Stimulated activated CD8-positive, alpha-beta memory T cell treated with anti-CD3 and anti-CD28 coated beads, Interleukin-4, amount 100 ng/mL, for 24 hours (primary cell): ENCODE measurements at places on chromosomes 6 and 20.
A peak's percentile ranks its signal among the peaks of the same experiment; 100 is the strongest.

DNA sequence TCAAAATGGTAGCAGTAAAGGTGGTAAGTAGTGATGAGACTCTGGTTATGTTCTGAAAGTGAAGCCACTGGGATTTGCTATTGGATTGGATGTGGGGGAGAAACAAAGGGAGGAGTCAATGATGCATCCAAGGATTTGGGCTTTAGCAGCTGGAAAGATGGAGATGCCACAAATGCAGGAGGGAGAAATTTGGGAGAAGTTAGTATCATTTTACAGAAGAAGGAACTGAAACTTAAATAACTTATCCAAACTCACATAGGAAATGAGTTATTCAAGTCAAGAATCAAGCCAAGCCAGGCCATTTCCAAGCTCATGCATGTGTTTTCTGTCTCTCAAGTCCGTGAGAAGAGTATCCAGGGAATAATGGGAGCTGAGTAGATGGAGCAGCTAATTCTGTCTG is 155.1 kb upstream of the TNFAIP3 start:
- DNase-seq, result no peak

DNA sequence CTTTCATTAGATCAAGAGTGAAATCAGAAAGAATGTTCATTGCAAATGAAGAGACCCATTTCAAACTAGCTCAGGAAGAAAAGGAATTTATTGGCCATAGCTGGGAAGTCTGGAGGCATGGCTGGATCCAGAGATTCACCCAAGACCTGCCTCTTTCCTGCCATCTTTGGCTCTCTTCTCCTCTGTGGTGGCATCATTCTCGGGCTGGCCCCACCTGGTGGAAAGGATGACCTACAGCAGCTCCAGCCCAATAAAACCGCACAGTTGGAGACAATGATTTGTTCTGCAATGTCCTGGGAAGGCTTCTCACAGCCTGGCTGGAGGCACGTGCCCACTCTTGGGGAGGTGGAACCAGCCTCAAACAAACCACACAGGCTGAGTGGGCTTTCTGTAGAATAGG is 18.1 kb upstream of the FERMT1 start:
- DNase-seq, result no peak

GRCh38 chr6:52571099-52571755 is 5.6 kb downstream of the TRAM2 start:
- DNase-seq, result no peak

DNA sequence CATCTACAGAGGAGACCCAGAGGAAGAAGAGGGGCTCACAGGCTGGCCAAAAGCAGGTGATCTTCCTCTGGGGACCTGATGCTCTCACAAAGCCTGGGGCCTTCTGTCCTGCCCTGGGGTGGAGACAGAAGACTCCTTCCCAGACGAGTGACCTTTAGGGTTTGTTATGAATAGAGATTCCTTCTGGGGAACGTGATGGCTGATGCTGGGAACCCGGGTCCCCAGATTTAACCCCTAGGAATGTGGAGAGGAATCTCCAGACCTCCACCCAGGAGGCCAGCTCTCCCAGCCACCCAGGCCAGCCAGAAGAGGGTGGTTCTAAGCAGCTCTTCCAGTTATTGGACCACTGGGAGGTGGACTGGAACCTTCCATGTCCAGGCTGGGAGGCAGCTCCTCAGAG is 16.8 kb upstream of the CCN5 start:
- no peak for DNase-seq

- no peak for DNase-seq
Measured at GRCh38 chr6:109323241-109323640, 59.0 kb downstream of the CD164 start.

DNA sequence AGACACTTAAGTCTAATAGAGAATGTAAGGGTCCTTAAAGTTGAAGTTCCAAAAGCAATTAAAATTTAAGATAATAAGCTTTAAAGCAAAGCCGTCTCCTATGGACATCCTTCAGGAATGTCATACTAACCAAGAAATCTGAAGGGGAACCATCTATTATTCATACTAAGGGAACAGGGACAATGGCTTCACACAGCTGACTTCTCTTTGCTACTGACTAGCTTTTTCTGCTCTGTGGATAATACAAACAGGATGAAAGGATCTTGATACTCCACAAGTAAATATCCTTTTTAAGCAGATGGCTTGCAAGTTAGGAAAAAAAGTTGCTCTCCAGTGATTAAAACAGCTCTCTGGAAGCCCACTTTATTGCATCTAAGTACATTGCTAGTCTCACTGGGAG is 178.6 kb downstream of the BACH2 start:
- no peak for DNase-seq

DNA sequence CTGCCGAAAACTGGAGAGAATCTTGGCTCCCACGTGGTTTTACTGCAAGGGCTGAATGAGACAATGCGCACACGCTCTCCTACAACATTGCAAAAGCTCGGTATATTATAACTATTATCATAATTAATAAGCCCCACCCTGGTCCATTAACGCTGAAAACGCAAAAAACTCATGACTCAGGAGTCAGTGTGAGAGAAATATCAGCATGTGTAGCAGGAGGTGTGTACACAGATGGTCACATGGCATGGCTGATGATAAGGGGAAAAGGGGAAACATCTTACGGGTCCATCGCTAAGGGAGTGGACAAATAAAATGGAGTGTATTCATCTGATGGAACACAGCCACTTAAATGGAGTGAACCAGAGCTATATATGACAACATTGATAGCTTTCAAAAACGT is 29.2 kb downstream of the CDH22 start:
- no peak for DNase-seq

DNA sequence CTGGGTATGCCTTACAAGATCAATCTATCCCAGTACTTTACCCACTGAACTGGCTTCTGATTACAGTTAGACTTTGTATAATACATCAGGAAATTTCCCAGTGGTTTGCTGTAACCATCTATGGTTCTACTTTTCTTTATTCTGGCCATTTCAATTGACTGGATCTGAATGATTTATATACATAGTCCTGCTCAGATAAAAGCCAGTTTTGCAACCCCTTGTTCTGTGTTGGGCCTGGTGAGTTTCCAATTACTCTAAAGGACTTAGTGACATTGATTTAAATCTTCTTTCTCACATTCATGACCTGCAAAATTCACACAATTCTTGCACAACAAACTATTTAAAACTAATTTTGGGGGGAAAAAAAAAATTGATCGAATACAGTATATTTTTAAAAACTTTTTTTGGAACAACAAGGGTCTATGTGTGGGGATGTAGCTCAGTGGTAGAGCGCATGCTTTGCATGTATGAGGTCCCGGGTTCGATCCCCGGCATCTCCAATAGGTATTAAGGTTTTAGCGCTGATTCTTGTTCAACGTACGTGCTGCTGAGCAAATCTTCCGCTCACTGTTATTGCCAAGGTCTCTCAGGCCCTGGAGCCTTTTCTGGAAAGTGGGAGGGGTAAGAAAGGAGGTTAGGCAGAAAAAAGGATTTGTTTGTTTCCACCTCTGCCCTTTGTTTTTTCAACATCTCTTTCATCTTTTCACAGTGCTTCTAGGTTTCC is 117.5 kb downstream of the GPX5 start:
- peak; percentile 27 for DNase-seq

- DNase-seq, result no peak
Measured at GRCh38 chr6:103983011-103983410, 876.7 kb downstream of the HACE1 start.

- no peak for DNase-seq
Measured at GRCh38 chr6:21138336-21139069, 455.0 kb upstream of the SOX4 start.

DNA sequence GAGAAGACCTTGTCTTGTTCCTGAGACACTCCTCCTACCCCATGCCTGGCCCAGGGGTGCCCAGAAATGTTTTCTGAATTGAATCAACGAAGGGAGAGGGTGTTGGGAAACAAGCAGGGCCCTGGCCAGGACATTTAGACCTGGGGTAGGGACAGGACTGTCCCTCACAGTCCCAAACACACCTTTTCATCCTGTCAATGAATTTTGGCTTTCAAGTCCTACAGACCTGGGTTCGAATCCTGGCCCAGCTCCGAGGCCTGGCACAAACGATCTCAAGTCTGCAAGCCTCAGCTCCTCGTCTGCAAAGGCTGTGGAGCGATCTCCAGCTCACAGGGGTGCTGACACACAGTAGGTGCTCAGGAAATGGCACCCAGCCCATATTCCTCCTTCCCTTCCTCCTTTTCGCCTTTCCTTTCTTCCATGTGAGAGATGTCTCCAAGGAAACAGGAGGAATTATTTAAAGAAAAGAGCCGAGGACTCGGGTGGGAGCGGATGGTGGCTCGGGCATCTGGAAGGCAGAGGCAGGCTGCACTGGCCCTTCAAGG is 7.3 kb upstream of the DLGAP4 start:
- DNase-seq, result no peak

DNA sequence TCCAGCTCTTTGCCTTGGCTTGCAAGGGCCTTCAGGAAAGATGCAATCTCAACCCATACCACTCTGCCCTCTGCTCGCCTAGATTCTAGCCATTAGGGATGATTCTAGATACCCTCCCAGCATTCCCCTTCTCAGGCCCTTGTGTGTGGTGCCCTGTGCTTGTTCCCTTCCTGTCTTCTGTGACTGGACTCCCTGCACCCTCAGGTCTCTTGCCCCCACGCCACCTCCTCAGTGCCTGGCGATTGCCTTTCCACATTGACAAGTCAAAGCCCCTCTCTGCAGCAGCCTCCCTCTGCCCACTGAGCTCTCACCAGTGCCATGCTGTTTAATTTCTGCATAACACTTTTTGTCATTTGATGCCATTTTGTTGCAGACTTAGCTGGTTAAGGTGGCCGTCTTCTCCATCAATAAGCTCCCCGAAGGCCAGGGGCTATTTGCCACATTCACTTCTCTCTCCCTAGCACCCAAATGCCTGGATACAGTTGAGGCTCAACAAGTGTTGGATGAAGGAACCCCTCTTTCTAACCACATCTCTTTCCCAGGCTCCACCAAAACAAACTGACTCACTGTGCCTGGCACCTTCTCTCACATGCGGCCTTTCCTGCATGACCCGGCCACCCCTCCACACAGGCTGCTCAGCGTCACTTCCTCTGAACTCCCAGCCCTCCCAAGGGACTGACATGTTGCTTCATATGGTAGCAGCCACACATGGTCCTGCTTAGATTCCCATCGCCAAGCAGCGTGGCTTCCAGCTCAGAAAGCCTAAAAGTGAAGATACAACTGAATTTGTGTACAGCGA is 4.6 kb upstream of the TXNDC5 start:
- DNase-seq, result no peak

DNA sequence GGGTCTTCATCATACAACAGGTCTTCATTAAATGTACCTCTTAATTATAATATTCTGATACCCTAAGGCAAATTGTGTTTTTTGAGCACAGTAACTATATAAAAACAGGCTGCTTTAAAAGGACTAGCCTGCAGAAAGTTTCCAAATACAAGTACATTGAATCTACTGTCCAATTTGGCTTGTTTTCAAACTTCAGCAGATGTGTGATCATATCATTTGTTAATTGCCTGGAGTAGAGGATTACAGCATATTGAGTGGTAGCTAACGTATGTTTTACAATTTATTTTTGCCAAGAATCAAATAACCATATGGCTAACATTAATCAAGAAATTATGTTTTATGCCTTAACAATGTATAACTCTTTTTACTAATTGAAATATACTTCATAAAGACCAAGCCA is 12.6 kb downstream of the TINAG start:
- DNase-seq, result no peak

- DNase-seq, result no peak
Measured at GRCh38 chr6:111792914-111793700, 80.1 kb downstream of the FYN start.

DNA sequence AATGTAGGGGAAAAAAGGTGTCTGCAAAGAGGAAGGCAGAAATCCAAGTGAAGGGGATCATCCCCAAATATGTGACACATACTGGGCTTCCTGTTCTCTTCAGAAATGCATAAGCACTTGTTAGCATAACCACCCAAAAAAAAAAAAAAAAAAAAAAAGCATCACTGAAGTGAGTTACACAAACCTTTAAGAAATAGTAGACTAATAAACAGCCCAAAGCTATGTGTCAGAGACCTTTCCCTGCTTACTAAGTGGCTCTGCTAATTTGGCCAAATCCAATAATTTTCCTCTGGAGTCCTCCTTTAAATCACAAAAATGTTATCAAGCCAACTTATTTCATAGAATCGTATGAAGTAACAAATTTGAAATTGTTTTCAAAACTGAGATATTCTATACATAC is 7.5 kb upstream of the DST start:
- no peak for DNase-seq

- DNase-seq, result no peak
Measured at GRCh38 chr6:73579389-73579788, 58.6 kb upstream of the EEF1A1 start.

DNA sequence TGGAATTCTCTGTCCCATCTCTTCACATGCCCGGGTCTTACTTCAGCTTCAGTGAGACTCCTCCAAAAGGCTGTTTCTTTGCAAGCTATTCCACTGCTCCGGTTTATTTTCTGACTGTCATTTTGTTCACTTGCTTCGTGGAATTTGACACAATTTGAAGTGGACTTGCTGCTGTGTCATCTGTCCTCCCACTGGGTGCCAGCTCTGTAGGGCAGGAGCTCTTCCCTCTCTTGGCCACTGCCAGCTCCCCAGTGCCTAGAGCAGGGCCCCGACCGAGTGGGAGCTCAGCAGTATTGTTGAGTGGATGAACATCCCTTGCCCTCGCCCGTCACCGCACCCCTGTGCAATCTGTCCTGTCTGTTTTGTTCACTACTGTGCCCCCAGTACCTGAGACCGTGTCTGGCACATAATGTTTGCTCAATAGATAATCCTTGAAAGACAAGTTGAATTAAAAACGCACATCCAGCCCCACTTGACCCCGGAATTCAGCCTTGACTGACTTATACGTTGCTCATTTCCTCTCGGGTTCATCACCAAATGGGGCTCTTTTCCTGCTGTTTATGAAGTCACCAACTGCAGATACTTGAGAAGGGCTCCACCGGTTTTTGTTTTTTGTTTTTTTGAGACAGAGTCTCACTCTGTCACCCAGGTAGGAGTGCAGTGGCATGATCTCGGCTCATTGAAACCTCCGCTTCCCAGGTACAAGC is 170.3 kb upstream of the KCNG1 start:
- DNase-seq, result no peak

DNA sequence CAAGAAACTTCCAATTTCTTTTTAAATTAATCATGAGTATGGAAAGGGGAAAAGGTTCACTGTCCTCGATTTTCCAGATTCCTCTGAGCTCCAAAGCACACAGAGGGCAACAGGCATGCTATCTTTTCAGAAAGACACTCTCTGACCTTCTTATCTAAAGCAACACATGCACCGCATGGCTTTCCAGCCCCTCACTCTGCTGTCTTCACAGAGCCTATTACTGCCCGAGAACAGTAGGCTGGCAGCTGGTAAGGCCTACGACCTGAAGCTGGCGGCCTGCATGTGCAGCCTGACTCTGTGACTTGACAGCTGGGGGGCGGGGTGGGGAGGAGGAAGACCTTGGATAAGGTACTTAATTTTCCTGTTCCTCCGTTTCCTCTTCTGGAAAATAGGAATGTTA is 86.3 kb downstream of the ELOVL4 start:
- DNase-seq, result no peak

DNA sequence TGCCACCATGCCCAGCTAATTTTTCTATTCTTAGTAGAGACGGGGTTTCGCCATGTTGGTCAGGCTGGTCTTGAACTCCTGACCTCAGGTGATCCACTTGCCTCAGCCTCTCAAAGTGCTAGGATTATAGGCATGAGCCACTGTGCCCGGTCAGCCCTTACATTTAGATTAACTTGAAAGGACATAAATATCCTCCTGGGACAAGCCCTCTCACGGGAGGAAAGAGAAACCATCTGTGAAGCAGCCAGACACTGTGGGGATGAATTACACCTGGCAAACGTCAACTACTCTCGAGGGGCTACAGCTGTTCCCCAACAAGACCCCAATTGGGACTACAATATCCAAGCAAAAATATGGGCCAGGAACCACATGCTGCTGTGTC is 32.7 kb upstream of the SAMHD1 start:
- DNase-seq, result no peak
